Thyroid gland (tissue), 4 donors: ENCODE measurements at places on chromosomes 5 and 9. TPM values are rescaled to one million over a fixed set of nuclear protein-coding genes. Genes with fewer than 3 reads are reported as not detected.

- DNase-seq = peak; percentile 72
- no peak overlapping the region for H3K27ac ChIP-seq
- H3K4me3 ChIP-seq = no peak overlapping the region
- H3K27me3 ChIP-seq = no peaks in the 10 kb centered on the region
- H3K36me3 ChIP-seq = no peaks in the 10 kb centered on the region
Measured at GRCh38 chr9:93231121-93231694, 47.3 kb downstream of the WNK2 start.

- H3K36me3 ChIP-seq = no peaks in the 10 kb centered on the region
- no peaks in the 10 kb centered on the region for H3K27me3 ChIP-seq
- DNase-seq = peak; percentile 63
- no peak overlapping the region for H3K4me3 ChIP-seq
- H3K4me1 ChIP-seq = peaks cover 6% of the 10 kb centered on the region
- peak overlapping the region; percentile 61 for H3K27ac ChIP-seq
Measured at GRCh38 chr5:90802474-90803317, 244.1 kb downstream of the ADGRV1 start.

DNA sequence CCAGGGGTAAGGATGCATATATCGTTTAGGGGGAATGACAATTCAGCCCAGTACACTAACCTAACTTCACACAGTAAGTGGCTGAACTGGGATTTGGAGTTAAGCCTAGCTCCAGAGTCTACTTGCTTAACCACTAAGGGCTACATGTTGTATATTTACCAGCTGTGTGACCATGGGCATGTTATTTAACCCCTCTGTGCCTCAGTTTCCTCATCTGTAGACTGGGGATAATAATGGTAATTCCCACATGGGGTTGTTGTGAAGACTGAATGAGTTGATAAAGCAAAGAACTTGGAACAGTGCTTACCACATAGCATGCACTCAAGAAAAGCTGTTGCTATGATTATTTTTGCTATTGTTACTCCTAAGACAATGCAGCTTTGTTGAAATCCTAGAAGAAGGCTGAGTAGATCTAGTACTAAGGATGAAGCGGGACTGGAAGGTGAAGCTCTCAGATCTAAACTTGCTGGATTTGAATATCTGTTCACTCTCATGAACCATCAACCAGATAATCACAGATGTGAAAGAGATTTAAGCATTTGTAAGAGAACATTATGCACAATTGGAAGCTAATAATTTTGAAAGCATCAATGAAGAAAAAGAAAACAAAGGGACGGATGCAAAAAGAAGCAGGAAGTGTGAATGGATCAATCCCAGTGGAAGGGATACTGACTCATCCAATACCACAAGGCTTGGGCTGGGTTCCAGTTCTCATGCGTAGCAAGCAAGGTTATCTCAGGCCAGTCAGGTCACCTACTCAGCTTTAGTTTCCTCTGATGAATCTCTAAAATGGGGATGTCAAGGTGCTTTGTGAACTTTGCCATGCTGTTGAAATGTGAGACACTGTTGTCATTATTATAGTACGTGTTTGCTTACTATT, 78.5 kb upstream of the TBC1D2 start:
- H3K36me3 ChIP-seq = no peaks in the 10 kb centered on the region
- no peaks in the 10 kb centered on the region for H3K27me3 ChIP-seq
- no peak overlapping the region for H3K4me3 ChIP-seq
- H3K4me1 ChIP-seq = no peaks in the 10 kb centered on the region

DNA sequence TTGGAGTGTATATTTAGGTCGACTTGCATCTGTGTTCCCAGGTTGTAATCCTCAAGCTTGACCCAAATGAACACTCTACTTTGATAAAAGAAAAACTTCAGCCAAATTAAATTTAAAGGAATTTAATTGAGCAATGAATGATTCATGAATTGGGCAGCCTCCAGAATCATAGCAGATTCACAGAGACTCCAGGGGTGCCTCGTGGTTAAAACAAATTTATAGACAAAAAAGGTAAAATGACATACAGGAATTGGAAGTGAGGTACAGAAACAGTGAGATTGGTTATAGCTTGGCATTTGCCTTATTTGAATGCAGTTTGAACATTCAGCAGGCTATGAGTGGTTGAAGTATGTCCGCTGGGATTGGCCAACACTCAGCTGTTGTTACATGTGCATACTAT, 21.6 kb upstream of the SPATA31D4 start:
- DNase-seq = no peak
- H3K27ac ChIP-seq = no peak overlapping the region
- no peaks in the 10 kb centered on the region for H3K36me3 ChIP-seq
- H3K27me3 ChIP-seq = no peaks in the 10 kb centered on the region
- no peak overlapping the region for H3K4me3 ChIP-seq

- no peak overlapping the region for H3K4me3 ChIP-seq
- H3K36me3 ChIP-seq = no peaks in the 10 kb centered on the region
- no peaks in the 10 kb centered on the region for H3K27me3 ChIP-seq
- no peak overlapping the region for H3K27ac ChIP-seq
Measured at GRCh38 chr5:143244990-143245389, 158.5 kb downstream of the NR3C1 start.

GRCh38 chr9:116574027-116574679, 113.0 kb upstream of the TRIM32 start:
- H3K4me1 ChIP-seq = peaks cover 5% of the 10 kb centered on the region
- no peaks in the 10 kb centered on the region for H3K36me3 ChIP-seq
- no peaks in the 10 kb centered on the region for H3K27me3 ChIP-seq
- H3K4me3 ChIP-seq = no peak overlapping the region
- H3K27ac ChIP-seq = no peak overlapping the region

DNA sequence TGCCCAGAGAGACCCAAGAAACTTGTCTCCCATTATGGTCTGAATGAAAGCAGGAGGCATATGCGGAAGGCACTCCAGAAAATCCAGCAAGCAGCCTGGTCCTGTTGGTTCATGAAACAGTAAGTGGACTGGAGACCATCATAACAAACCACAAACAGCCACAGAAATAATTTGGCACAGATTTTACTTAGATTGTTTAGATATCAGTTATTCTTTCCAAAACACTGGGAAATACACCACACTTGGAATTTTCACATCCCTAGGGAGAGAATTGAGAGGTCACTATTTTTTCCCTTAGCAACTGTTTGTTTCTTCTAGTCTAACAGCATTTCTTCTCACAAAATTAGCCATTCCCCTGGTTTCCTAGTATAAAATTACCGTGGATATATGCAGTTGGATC, 300.8 kb downstream of the OSTF1 start:
- H3K36me3 ChIP-seq = no peaks in the 10 kb centered on the region
- H3K27me3 ChIP-seq = no peaks in the 10 kb centered on the region
- H3K27ac ChIP-seq = no peak overlapping the region
- DNase-seq = no peak
- H3K4me1 ChIP-seq = no peaks in the 10 kb centered on the region

The DMRT2 gene
- 0.45 TPM for total RNA-seq

GRCh38 chr5:35320029-35320428, 89.7 kb upstream of the PRLR start:
- no peaks in the 10 kb centered on the region for H3K36me3 ChIP-seq
- no peak overlapping the region for H3K4me3 ChIP-seq
- H3K27ac ChIP-seq = no peak overlapping the region
- H3K4me1 ChIP-seq = no peaks in the 10 kb centered on the region

GRCh38 chr5:98588215-98588614, 185.2 kb upstream of the RGMB start:
- no peaks in the 10 kb centered on the region for H3K27me3 ChIP-seq
- DNase-seq = no peak
- no peaks in the 10 kb centered on the region for H3K4me1 ChIP-seq
- H3K4me3 ChIP-seq = no peak overlapping the region

GRCh38 chr9:74639112-74639511, 142.0 kb downstream of the RORB start:
- H3K27me3 ChIP-seq = no peaks in the 10 kb centered on the region
- no peak overlapping the region for H3K27ac ChIP-seq
- no peak overlapping the region for H3K4me3 ChIP-seq
- H3K4me1 ChIP-seq = no peaks in the 10 kb centered on the region
- DNase-seq = no peak
- no peaks in the 10 kb centered on the region for H3K36me3 ChIP-seq

DNA sequence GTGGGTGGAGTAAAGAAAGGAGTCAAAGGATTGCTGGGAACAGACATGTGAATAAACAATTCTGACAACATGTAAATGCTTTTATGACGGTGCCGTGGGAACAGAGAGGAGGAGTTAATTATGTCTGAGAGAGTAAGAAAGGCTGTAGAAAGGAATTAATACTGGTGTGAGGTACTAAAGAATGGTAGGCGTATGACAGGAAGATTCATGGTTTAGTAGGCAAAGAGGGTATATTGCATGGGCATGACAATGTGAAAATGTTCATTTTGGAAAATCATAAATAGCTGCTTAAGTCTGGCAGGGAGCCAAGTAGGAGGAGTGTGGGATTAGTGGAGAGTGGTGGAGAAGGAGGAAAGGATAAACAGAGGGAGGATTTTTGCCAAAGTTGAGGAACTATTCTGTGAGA, 19.7 kb downstream of the NAA35 start:
- peaks cover 7% of the 10 kb centered on the region for H3K36me3 ChIP-seq
- DNase-seq = peak; percentile 5
- peaks cover 10% of the 10 kb centered on the region for H3K4me1 ChIP-seq
- no peaks in the 10 kb centered on the region for H3K27me3 ChIP-seq
- H3K27ac ChIP-seq = no peak overlapping the region
- no peak overlapping the region for H3K4me3 ChIP-seq

The DMGDH gene
- 7.0 TPM for total RNA-seq

- no peaks in the 10 kb centered on the region for H3K27me3 ChIP-seq
- no peak overlapping the region for H3K4me3 ChIP-seq
- no peak for DNase-seq
- H3K27ac ChIP-seq = no peak overlapping the region
Measured at GRCh38 chr9:104682642-104683041, 11.7 kb upstream of the OR13D1 start.

DNA sequence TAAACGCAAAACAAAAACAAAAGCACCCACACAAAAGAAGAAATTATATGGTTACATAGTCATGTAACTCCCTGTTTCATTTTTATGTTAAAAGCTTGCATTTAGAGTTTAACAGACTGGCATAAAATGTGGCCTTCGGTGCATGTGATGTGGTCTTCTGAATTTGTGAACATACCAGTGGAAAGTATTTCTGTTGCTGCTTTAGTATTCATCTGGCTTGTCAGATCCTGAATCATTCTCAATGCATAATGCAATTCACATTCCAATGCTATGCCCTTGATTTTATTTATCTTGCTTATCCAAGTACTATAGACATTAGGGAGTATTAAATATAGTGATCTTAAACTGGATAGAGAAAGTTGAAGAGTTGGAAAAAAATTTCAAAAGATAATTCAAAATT, 740.2 kb upstream of the ZNF608 start:
- peaks cover 7% of the 10 kb centered on the region for H3K4me1 ChIP-seq
- no peak overlapping the region for H3K27ac ChIP-seq
- no peak for DNase-seq
- no peaks in the 10 kb centered on the region for H3K27me3 ChIP-seq
- no peak overlapping the region for H3K4me3 ChIP-seq

GRCh38 chr5:76742583-76742982, 26.7 kb downstream of the F2R start:
- no peak overlapping the region for H3K27ac ChIP-seq
- no peaks in the 10 kb centered on the region for H3K36me3 ChIP-seq
- DNase-seq = no peak
- no peaks in the 10 kb centered on the region for H3K27me3 ChIP-seq
- no peak overlapping the region for H3K4me3 ChIP-seq
- H3K4me1 ChIP-seq = no peaks in the 10 kb centered on the region

- no peak overlapping the region for H3K4me3 ChIP-seq
- no peaks in the 10 kb centered on the region for H3K36me3 ChIP-seq
- peak; percentile 59 for DNase-seq
- peak overlapping the region; percentile 81 for H3K27ac ChIP-seq
Measured at GRCh38 chr9:114861922-114862605, 56.2 kb upstream of the TNFSF15 start.
